ENCODE measurements at places on chromosomes 4 and X.

- no peak for DNase-seq
These were observed 138.3 kb upstream of the TEX13D start for GRCh38 chrX:124194199-124194598.

- no peak for DNase-seq
These were observed 11.5 kb downstream of the PRDM8 start for GRCh38 chr4:80208610-80209339.

DNA sequence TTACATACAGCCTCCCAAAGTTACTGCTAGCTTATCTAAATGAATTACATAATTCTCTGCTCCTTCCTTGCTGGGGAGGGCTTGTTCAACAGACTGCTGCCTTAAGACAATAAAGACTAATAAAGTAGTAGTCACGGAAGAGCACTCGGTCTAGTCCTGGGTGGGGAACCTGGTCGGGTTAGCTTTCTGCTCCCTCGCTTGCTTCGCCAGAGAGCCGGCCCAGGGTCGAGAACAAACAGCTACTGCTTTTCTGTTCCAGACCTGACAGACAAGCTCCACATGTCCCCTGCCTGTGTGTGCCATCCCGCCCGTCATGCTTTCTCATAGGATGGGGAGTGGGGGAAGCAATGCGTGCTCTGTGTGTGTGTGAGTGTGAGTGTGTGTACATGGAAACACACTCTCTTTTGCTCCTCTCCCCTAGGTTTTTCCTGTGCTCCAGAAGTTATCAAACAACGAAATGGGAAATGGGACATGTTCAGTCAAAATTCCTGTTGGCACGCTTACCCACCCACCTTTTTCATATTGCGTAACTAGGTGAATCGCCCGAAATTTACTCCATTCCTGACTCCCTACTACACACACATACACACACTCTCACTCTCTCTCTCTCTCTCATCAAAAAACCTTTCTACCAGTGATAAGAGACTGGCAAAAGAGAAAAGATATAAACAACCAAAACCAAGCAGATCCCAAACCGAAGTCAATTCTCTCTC, 1.3 kb downstream of the NPY1R start:
- no peak for DNase-seq

DNA sequence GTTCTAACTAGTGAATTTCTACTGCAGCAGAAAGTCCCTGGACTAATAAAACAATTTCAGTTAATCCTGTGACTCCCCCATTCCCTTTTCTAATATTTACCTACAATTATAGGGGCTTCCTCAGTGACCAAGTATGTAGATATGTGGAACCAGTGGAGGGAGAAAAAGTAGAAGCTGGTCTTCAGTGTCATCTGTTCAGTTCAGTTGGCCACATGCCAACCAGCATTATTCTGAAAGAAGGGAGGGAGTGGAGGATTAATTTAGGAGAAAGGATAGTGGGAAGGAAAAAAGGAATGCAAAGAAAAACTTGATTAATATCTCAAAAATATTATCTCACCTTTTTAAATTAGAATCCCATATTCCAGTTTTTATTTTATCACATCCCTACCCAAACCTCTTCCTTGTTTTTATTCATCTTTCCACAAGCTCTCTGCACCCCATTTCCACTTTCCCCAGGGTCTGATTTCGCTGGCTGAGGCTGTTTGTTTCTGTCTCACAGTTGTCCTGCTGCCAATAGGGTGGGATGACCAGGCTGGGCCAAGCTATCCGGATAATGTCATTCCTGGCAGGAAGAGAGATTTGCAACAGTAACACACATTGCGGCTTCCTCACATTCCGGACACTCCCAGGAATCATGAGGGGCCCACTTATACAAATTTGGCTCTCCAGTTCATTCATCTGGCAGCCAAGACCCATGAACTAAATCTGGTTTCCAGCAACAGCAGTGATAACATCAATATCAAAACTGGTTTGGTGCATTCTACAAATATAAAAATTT, 24.6 kb upstream of the ANTXR2 start:
- DNase-seq = peak; percentile 74

DNA sequence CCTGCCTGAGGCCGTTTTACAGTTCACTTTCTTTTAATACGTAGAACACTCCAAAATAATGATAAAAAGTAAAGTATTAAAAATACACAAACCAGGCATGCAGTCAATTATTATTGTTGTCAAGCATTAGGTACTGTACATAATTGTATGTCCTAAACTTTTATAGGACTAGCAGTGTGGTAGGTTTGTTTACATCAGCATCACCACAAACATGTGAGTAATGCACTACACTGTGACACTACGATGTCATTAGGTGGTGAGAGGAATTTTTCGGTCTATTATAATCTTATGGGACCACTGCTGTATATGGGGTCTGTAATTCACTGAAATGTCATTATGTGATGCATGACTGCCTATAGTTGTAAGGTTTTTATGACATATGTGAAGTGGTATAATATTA, 149.5 kb upstream of the SH3RF1 start:
- DNase-seq = no peak

DNA sequence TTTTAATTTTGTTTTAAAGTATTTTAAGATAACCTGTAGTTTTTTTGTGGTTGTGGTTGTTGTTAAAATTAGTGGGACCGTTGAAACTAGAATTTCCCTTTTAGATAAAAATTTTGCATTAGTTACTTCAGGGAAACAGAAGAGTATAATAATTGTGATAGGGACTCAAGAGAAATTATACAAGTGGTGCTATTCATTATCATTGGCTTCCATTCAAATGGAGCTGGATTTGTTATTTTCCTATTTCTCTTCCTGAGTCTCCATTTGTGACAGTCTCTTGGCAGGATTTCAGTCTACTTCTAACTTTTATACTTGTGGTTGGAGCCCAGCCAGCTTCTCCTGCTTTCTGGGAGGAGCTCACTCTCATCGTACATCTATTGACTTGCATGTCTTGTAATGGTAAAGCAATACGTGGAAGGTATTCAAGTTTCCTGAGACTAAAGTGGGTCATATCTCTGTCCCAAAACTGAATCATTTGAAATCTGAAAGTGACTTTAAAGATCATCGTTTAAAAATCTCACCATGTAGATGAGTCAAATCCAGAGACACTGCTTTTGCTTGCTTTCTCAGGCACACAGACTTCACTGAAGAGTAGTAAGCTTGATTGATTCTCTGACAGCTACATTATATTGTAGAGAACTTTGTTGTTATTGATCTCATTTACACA, 155.8 kb downstream of the RPA4 start:
- peak; percentile 35 for DNase-seq

DNA sequence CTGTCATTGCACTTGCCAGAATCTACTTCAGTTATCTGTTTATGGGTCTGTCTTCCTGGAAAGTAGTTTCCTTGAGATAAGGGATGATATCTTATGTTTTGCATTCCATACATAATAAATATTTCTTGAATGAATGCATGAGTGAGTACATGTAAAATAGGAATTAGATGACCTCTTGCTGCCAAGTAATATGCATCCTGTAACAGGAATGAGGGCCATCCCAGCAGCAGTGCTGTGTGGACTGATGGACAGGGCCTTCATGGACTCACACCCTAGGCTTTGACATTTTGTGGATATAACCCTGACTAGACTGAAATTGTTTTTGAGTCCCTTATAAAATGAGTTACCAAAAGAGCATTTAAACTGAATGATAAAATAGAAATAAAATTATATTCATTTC, 77.2 kb upstream of the NEIL3 start:
- DNase-seq = no peak

DNA sequence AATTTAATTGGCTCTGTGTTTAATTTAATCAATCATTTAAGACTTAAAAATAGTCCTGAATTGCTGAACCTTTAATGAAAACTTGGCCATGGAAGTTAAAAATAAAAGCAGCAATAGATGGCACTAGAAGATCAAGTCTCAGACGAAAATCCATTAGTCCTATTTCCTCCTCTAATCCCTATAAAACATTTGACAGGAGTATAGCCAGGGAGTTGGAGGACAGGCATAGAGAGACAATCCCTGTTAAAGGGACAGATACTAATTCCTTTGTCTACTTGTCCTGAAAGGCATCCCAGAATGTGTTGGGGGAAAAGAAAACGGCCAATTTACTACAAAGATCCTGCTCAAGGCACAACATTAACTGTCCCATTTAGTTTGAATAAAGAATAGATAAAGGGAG, 276.3 kb upstream of the TACR3 start:
- DNase-seq = no peak

- no peak for DNase-seq
These were observed 83.8 kb upstream of the UCP1 start for GRCh38 chr4:140652601-140653000.

- DNase-seq = no peak
These were observed 582.0 kb downstream of the ADGRL3 start for GRCh38 chr4:61782133-61782532.

DNA sequence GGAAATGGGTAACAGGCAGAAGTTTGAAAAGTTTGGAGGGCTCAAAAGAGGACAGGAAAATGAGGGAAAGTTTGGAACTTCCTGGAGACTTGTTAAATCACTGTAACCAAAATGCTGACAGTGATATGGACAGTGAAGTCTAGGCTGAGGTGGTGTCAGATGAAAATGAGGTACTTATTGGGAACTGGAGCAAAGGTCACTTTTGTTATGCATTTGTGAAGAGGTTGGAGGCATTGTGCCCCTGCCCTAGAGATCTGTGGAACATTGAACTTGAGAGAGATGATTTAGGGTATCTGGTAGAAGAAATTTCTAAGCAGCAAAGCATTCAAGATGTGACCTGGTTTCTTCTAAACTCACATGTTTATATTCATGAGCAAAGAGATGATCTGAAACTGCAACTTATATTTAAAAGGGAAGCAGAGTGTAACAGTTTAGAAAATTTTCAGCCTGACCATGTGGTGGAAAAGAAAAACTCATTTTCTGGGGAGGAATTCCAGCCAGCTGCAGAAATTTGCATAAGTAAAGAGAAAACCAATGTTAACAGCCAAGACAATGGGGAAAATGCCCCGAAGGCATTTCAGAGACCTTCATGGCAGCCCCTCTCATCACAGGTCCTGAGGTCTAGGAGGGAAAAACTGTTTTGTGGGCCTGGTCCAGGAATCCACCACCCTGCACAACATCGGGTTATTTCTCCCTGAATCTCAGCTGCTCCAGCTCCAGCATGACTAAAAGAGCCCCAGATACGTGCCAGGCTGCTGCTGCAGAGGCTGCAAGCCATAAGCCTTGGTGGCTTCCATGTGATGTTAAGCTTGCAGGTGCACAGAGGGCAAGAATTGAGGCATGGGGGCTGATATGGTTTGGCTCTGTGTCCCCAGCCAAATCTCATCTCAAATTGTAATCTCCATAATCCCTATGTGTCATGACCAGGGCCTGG, 632.5 kb upstream of the GNPDA2 start:
- DNase-seq = no peak

GRCh38 chr4:25457053-25457715, 80.1 kb downstream of the ANAPC4 start:
- DNase-seq = no peak

GRCh38 chr4:10403633-10404445, 53.4 kb downstream of the ZNF518B start:
- no peak for DNase-seq

- DNase-seq = peak; percentile 37
These were observed 2.1 kb downstream of the GAB3 start for GRCh38 chrX:154748712-154749339.

DNA sequence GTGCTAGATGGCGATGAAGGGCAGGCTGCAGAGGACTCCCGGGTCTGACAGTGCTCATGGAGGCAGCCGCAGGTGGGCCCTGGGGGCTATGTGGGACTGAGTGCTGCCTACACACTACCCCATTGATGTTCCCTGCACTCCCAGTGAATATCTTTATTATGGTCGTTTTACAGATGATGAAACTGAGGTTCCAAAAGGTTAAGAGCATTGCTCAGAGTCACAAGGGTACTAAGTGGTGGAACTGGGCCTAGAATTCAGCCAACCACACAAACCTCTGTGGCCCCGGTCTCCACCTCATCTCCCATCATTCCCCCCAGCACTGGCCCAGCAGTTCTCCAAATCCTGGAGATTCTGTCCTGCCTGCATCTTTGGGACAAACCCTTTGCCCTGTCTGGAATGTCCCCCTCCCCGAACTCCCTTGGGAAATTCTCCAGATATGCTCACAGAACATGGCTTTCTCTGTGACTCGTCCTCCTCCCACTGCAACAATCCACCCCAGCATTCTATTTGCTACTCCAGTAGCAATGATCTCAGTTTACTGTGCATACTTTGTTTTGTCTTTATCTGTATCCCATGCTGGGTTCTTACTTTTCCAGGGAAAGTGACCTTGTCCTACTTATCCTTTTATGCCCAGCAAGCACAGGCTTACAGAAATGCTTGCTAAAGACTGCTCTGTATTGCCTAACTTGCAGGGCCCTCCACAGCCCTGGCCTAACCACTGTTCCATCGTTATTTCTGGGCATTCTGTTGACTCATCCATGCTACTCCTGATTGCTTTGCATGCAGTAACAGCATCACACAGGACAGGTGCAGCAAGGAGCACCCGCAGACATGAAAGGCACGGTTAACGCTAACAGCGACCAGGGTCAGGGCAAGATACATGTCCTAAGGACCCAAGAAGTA, 14.0 kb downstream of the PNMA6F start:
- DNase-seq = no peak

GRCh38 chr4:107115185-107115847, 79.2 kb upstream of the DKK2 start:
- no peak for DNase-seq

DNA sequence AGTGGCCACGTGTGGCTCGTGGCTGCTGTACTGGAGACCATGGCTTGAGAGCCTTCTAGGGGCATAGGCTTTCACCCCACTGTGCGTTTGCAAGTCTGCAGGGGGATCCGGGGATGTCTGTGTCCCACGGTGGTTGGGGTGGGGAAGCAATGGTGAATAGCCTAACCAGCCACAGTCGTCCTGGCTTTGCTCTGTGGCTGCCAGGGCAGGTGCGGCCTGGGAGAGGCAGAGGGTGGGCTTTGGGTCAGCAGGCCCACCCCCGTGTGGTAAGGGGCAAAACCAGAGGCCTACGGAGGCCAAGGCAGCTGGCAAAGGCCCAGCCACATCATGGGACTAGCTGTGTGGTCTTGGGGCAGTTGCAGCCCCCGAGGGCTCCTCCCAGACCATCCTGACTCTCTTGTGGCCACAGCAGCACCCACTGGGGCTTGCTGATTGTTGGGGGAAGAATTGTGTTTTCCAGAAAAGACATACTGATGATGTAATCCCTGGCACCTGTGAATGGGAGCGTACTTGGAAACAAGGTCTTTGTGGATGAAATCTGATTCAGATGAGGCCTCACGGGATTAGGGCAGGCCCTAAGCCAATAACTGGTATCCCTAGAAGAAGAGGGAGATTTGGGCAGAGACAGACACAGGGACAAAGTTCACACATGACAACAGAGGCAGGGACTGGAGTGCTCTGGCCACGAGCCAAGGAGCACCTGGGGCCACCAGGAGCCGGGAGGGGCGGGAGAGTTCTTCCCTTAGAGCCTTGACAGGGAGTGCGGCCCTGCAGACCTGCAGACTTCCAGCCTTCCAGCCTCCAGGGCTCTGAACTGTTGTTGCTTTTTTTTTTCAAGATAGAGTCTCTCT, 2.9 kb downstream of the CPZ start:
- no peak for DNase-seq
